GOT3 (cell line): ENCODE measurements at places on chromosomes 5 and 9.

- DNase-seq = no peak
Measured at GRCh38 chr5:119187776-119188529, 117.1 kb downstream of the DMXL1 start.

DNA sequence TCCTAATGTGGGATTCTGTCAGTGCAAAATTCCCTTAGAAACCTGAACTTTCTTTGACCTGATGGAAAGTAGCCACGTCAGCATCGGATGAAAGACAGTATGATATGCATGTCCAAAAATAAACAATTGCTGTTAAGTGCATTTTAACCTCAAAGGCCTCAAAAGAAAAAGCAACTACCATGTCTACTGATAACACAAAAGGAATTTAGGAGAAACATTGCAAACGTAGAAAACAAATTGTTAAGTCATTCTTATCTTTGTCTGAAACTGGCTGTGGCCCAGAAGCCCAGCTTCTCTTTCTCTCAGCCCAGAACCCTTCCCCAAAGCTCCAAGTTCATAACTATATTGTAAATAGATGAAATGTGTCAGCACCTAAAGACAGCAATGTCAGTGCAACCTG, 11.1 kb upstream of the LHFPL2 start:
- no peak for DNase-seq

- DNase-seq = no peak
Measured at GRCh38 chr9:90307167-90307833, 335.3 kb downstream of the DIRAS2 start.

- no peak for DNase-seq
Measured at GRCh38 chr5:169873642-169874041, 106.7 kb downstream of the INSYN2B start.

DNA sequence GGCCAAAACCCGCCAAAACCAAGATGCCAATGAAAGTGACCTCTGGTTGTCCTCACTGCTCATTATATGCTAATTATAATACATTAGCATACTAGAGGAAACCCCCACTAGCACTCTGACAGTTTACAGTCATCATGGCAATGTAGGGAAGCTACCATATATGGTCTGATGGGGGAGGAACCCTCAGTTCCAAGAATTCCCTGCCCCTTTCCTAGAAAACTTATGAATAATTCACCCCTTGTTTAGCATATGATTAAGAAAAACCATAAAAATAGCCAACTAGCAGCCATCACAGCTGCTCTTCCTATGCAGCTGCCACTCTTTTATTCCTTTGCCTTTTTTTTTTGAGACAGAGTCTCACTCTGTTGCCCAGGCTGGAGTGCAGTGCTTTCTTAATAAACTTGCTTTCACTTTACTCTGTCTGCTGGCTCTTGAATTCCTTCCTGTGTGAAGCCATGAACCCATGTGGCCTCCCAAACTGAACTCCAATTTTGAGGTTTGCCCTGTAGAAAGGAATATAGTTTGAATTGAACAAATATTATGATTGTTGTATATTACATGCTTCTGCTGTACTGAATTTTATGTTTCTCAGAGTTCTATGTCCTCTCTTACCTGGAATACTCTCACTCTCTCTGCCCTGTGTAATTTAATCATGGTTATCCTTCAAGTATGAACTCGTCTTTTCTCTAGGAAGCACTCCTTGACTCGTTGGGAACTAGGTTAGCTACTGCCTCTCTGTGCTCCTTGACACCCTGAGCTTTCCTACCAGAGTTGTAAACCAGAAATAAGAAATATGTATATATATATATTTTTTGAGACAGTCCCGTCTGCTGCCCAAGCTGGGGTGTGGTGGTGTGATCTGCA, 59.8 kb downstream of the KIAA1958 start:
- no peak for DNase-seq

DNA sequence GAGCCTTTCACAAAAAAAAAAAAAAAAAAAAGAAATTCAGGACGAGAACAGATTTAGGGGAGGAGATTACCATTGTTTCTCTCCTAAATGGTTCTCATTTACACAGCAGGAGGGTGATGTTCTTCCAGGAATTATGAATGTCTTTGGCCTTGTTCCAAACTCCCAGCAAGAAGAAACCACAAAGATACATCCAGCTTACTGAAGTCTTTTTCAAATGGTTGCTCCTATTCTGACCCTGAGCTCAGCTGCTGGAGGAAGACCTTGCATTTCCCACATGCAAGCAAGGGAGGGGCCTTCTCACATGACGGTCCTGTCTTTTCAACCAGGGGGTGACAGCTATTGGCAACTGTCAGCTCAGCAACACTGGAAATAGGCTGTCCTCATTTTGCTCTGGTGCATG, 203.0 kb upstream of the VLDLR start:
- DNase-seq = no peak

DNA sequence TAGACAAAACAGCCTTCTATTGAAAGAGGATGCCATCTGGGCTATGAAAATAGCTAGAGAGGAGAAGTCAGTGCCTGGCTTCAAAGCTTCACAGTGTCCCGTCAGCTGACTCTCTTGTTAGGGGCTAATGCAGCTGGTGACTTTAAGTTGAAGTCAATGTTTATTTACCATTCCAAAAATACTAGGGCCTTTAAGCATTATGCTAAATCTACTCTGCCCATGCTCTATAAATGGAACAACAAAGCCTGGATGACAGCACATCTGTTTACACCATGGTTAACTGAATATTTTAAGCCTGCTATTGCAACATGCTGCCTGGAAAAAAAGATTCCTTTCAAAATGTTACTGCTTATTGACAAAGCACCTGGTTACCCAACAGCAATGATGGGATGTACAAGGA, 309.1 kb downstream of the NTRK2 start:
- no peak for DNase-seq

DNA sequence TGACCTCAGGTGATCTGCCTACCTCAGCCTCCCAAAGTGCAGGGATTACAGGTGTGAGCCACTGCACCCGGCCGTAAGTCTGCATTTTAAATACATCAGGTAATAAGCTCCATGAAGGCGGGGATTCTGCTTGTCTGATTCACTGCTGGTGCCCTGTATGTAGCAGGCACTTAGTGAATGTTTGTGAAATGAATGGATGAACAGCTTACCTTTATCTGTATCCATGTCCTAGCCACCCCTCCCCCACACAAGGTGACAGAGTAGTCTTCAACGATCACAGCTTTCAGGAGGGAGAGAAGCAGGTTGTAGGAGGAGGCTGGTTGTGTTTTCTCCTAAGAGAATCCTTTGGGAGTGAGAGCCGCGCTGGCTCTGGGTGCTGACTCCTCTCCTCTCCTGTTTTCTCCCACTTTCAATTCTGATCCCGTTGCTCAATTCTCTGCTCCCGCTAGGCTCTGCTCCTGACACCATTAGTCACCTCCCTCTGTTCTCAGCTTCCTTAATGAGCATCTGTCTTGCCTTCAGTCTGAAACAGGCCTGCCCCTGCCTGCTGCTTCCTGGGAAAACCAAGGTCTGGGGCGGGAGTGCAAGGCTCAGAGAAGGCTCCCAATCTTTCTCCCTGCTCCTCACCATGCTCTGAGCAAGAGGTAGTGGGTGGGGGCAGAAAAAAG, 88.8 kb upstream of the CTNNA1 start:
- no peak for DNase-seq

DNA sequence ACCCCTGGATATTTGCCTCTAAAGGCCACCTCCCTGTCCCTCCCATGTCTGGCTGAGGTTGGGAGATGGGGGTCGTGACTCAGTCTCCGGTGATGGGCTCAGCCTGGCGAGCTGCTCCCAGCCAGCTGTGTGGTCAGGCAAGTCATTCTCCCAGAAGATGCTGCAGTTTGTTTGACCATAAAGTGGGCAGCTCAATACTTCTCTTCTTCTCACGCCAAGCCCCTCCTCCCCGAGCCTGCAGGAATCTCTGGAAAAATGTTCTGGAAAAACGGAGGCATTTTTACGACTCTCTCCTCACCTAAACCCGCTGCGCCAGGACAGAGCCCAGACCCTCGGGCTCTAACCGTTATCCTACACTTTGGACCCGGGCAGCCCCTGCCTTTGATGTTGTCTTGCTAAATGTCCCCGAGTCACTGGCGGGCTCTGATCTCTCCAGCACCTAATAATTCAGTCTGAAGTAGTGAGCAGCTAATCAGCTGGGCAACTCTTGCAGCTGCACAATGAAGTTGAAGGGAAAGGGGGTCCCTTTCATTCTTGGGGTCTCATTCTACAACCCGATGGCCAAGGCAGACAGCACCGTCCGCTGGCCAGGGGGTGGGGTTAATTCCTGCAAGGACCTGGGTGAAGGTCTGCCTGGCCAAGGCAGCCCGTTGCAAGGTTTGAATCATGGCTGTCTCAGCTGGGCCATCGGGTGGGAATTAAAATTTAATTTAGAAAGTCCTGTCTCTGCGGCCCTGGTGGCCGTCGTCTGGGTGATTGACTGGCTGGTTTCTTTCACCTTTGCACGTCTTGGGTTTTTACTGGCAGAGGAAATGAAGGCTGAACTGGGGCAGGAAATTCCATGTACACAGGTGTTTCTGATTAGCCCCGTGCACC, 12.3 kb downstream of the DCANP1 start:
- no peak for DNase-seq

- DNase-seq = no peak
Measured at GRCh38 chr9:110142868-110143481, 65.0 kb downstream of the C9orf152 start.

- no peak for DNase-seq
Measured at GRCh38 chr5:56917534-56917933, 8.1 kb downstream of the SETD9 start.

DNA sequence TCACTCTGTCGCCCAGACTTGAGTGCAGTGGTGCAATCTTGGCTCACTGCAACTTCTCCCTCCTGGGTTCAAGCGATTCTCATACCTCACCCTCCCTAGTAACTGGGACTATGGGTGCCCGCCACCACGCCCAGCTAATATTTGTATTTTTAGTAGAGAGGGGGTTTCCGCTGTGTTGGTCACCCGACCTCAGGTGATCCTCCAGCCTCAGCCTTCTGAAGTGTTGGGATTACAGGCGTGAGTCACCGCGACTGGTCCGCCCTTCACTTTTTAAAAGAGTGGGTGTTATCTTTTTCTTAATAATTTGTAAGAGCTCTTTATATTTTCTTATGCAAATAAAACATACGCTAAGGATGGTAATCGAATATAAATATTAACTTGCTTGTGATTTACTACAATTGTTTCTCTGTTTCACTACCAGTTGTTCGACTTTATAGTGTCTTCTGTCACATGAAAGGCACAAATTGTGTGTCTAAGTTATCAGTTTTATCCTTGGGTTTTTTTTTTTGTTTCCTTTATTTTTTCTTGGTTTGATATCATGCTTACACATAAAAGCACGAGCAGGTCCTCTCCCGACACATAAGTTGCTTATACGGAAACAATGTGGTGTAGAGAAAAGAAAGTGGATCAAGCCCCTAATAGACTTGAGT, 1.9 kb upstream of the GPBP1 start:
- no peak for DNase-seq

DNA sequence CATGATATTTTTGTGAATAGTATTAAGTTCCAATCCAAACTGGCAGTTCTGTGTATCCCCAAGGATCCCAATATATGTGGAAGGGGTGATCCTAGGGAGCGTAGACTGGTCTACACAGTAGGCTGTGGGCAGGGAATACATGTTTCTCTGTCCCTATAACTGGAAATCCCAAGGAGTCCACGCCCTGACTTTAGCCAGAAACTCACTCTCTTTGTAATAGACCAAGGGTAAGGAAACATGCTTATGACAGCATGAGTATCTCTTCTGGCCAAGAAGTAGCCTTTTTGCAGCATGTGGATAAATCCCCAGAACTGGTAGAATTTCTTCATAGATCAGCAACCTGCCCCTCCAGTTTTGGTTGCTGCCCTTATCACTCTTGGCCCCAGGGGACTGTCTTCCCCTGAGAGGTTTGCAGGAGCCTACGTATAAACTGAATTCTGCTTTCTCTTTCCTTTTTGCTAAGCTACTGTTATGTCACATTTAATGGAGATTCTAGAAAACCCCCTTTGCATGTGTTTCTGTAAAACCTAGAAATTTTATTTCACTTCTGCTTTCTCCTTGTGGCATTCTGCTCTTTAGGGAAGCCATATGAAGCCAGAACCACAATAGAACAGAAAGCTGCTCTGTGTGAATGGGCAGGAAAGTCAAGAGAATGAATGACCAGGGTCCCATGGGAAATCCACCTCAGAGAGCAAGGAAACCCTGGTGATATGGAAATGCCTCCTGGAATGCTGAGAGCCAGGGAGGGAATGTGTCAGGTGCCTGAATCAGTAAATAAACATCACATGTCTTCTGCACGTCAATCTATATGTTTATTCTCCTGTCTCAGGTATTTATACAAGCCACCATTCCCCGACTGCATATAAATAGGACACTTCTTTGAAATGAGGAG, 3.5 kb downstream of the IFNA2 start:
- no peak for DNase-seq

GRCh38 chr9:32989660-32990059, 11.8 kb downstream of the APTX start:
- no peak for DNase-seq

- no peak for DNase-seq
Measured at GRCh38 chr5:103057208-103058130, 62.5 kb downstream of the GIN1 start.

- no peak for DNase-seq
Measured at GRCh38 chr5:120134944-120135343, 329.2 kb upstream of the PRR16 start.

DNA sequence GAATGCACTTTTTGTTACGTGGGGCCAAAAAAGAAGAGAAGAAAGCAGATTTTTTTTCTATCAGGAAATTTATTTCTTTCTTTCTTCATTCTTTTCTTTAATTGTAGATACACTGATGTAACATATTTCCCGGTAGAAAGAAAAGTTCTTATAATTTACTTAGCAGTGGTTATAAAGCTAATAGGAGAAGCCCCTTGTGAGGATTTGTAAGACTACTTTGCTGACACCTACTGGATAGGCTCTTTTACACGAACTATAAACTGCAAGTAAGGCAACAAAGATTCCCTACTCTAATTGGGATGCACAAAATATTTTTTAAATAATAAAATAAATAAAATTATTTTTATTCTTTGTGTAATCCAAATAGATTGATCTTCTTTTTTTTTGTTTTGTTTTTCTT, 284.4 kb downstream of the DNAH5 start:
- DNase-seq = no peak

GRCh38 chr9:127912882-127913281, 4.0 kb downstream of the ST6GALNAC4 start:
- no peak for DNase-seq

DNA sequence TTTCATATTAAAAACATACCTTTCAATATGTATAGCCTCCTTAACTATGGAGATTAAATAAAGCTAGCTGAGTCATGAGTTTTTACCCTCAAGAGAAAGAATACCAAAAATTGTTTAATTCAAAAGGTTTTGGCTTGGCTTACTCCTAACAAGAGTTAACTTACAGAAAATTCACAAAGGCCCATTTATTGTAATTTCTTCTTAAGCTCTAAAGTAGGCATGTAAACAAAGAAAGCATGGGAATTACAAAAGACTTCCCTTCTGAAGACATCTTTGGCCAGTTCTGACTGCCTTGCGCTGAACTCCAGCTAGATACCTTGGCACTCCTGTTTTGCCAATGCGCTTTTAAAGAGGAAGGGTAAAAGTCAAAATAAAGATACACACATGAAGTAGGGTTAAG, 28.2 kb downstream of the PUM3 start:
- no peak for DNase-seq

DNA sequence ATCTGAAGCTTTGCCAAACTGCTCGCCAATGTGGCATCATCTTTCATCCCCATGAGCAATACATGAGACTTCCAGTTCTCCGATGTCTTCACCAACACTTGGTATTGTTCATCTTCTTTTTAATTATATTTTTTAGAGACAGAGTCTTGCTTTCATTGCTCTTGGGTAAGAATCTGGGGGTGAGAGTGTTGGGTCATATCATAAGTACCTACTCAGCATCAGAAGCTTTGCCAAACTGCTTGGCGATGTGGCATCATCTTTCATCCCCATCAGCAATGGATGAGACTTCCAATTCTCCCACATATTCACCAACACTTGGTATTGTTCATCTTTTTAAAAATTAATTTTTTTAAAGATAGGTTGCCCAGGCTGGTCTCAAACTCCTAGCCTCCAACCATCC, 30.9 kb upstream of the ZDHHC11B start:
- no peak for DNase-seq
